ENCODE measurements at places on chromosomes 5 and 9. TPM values are rescaled to one million over a fixed set of nuclear protein-coding genes. Genes with fewer than 3 reads are reported as not detected.

DNA sequence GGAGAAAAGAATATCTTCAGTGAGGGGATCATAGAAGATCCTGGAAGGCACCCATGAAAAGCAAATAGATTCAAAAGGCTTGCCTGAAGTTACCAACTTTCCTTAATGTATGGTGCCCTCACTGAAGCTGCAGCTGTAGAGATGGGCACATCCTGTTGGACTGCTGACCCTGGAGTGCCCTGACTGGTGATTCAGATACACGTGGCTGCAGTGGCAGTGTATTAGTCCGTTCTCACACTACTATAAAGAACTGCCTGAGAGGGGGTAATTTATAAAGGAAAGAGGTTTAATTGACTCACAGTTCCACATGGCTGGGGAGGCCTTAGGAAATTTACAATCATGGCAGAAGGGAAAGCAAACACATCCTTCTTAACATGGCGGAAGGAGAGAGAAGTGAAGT lies 80.3 kb downstream of the OSMR start:
- DNase-seq = no peak

DNA sequence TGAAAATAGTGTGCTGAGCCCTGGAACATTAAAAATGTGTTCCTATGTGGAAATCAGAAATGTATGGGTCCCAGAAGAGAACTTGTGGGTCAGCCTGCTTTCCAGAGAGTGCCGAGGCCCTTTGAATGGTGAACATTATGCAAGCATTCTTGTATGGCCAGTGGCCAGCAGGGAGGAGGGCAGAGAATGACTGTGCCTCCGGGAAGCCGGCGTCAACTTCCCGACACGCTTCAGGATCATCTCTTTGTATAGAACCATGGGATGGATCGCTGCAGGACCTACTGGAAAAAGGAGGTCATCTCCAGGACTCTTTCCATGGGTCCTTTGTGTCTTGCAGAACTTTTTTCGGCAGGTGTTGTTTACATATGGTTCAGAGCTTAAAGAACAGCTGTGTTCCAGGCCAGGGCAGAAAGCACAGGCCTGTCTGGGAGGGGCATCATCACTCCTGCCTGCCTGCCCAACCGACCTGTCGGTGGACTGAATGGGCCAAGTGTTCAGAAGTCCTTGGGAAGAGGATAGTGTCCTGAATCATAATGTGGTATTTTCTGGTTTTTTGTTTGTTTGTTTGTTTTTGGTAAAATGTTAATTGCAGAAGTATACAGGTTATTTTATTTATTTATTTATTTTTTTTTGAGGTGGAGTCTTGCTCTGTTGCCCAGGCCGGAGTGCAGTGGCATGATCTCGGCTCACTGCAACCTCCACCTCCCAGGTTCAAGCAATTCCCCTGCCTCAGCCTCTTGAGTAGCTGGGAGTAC lies 9.0 kb downstream of the PRRC2B start:
- peak; percentile 79 for DNase-seq

GRCh38 chr5:131475541-131475941 lies 159.5 kb downstream of the RAPGEF6 start:
- DNase-seq = no peak

DNA sequence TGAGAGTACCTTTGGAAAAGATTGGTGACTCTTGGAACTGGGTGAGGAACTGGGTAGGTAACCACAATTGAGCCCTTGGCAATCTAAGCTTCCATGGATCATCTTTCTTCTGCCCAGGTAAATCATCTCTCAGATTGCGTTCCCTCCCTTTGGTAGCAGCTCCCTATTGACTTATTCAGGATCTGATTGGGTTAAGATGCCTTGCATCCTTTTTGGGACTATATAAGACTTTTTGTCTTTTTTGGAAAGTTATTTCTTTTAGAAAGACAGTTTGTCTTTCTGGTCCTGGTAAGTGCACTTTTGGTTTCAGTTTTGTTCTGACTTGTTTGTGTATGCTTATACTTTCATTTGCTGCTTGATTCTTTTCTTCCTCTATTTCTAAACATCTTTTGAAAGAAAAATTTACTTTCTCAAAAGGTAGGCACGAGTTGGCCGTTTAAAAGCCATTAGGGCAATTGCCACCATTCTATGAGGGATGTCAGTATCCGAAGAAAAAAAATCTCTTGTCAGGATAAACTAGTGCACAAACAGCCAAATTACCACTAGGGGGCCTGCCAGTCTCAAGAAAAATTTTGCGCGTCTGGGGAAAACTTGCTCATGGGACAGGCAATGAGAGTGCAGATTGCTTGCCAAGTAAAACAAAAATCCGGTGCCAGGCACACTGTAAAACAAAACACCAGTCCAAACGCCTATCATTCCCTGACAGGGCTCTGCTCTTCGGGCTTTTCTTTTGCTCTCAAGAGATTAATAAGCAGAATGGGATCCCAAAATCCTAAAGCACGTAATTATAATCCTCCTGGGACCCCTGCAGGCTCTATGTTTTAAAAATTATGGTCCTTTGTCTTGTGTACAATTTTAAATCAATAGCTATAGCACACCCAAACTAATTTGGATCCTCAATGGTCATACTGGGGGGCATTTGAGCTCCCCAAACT lies 12.8 kb downstream of the OR1J1 start:
- peak; percentile 76 for DNase-seq

DNA sequence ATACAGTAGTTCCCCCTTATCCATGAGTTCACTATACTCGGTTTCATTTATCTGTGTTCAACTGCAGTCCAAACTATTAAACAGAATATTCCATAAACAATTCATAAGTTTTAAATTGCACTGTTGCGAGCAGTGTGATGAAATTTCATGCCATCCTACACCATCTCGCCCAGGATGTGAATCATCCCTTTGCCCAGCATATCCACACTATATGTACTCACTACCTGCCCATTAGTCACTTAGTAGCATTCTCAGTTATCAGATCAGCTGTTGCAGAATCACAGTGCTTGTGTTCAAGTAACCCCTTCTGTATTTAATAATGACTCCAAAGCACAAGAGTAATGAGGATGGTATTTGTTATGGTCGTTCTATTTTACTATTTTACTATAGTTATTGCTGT lies 51.5 kb downstream of the SHOC1 start:
- DNase-seq = no peak

DNA sequence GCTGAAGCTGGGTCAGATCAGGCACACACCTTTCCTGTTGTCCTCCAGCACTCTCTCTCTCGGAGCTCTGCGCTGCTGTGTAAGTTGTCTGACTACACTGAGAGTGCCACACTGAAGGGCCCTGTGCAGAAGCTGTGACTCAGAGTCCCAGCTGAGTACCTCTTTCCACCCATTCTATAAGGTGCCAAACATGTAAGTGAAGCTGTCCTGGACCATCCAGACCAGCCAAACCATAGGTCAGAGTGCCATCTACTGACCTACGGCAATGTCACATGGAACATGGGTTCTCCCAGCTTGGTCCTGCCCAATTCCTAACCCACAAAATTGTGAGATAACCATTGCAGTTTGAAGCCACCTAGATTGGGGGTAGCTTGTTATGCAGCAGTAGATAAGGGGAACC lies 68.2 kb downstream of the ADCY2 start:
- DNase-seq = no peak

Gene PCDHB3
- total RNA-seq = 0.82 TPM
